GM23338 (cell line): ENCODE measurements at places on chromosomes 1 and 21. TPM values are rescaled to one million over a fixed set of nuclear protein-coding genes. Genes with fewer than 3 reads are reported as not detected.

The S100A5 gene
- not detected in 2 replicates for total RNA-seq

The MAP3K21 gene
- 37.2 and 40.1 TPM in 2 replicates for total RNA-seq

The LENEP gene
- total RNA-seq, result 1.5 and 1.6 TPM in 2 replicates

GRCh38 chr1:116929961-116930592, 20.4 kb downstream of the PTGFRN start:
- no peak for DNase-seq

DNA sequence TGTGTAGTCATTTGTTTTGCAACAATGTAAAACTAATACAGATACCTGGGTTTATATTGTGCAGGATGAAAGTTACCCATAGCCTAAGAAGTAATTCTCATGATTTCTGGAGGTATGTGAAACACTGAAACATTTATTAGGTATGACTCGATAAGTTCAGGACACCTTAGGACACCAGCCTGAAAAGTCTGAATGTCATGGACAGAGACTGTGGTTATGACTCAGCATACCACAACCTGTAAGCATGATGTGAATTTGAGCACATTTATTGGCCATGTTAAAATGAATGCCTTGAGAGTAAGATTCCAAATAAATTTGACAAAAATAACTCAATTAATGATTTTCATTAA, 1471.7 kb upstream of the B3GALT2 start:
- DNase-seq, result no peak

DNA sequence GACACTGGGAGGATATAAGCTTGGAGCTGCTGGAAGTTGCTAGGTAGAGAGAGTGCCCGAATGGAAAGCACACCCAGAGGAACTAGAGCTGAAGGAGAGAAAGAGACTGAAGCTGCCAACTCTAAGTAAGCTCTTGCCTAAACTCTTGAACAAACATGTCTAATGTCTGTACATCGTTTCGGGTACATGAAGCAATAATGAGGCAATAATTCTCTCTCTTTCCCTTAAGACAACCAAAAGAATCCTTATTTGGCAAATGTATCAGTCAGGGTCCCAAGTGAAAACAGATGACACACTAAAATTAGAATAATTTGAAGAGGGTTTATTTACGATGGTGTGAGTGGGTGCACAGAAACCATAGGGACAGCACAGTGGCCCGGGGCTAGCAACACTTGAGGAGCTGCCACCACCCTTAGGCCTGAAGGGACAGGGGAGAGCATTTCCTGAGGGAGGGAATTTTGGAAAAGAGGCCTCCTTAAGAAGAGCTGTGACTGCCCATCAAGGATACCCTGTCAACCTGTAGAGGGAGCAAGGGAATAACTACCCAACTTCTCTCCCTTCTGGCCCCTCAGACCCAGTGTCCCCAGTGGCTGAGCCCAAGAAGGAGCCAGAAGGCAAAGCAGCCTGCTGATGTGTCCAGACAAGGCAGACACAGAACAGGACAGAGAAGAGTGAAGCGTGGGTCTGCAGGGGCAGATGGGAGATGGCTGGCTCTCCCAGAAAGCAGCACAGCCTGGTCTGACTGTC, 36.1 kb upstream of the KHDRBS1 start:
- peak; percentile 93 for DNase-seq
